ENCODE measurements at places on chromosomes 16 and 17. TPM values are rescaled to one million over a fixed set of nuclear protein-coding genes. Genes with fewer than 3 reads are reported as not detected.

GAST gene
- total RNA-seq, result not detected

TNP2 gene
- total RNA-seq, result not detected

CLEC19A gene
- total RNA-seq, result not detected

ALDH3A1 gene
- 6.2 TPM for total RNA-seq

CYGB gene
- 10.0 TPM for total RNA-seq

INCA1 gene
- total RNA-seq, result 0.21 TPM

STAC2 gene
- total RNA-seq, result not detected

MPP3 gene
- 10.0 TPM for total RNA-seq

ABCA6 gene
- 0.93 TPM for total RNA-seq

CCL4 gene
- total RNA-seq, result not detected

NECAB2 gene
- total RNA-seq, result not detected

MAP2K6 gene
- total RNA-seq, result 1.4 TPM

TMEM220 gene
- total RNA-seq, result under 0.01 TPM

PRCD gene
- 3.3 TPM for total RNA-seq

TMED6 gene
- under 0.01 TPM for total RNA-seq

SMIM36 gene
- total RNA-seq, result not detected

Data from nasal cavity respiratory epithelium epithelial cell of viscerocranial mucosa (primary cell).